ENCODE measurements at places on chromosomes 5 and 9.
A peak's percentile ranks its signal among the peaks of the same experiment; 100 is the strongest.

GRCh38 chr5:130025511-130025910 lies 121.2 kb downstream of the CHSY3 start:
- no peak for DNase-seq

DNA sequence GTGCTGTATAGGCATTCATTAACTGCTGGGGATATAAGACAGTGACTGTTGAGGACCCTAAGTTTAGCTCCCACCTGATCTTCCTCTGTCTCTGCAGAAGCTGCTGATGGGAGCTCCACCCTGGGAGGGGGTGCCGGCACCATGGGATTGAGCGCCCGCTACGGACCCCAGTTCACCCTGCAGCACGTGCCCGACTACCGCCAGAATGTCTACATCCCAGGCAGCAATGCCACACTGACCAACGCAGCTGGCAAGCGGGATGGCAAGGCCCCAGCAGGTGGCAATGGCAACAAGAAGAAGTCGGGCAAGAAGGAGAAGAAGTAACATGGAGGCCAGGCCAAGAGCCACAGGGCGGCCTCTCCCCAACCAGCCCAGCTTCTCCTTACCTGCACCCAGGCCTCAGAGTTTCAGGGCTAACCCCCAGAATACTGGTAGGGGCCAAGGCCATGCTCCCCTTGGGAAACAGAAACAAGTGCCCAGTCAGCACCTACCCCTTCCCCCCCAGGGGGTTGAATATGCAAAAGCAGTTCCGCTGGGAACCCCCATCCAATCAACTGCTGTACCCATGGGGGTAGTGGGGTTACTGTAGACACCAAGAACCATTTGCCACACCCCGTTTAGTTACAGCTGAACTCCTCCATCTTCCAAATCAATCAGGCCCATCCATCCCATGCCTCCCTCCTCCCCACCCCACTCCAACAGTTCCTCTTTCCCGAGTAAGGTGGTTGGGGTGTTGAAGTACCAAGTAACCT lies 22.1 kb downstream of the PCDHGC5 start:
- DNase-seq: no peak

DNA sequence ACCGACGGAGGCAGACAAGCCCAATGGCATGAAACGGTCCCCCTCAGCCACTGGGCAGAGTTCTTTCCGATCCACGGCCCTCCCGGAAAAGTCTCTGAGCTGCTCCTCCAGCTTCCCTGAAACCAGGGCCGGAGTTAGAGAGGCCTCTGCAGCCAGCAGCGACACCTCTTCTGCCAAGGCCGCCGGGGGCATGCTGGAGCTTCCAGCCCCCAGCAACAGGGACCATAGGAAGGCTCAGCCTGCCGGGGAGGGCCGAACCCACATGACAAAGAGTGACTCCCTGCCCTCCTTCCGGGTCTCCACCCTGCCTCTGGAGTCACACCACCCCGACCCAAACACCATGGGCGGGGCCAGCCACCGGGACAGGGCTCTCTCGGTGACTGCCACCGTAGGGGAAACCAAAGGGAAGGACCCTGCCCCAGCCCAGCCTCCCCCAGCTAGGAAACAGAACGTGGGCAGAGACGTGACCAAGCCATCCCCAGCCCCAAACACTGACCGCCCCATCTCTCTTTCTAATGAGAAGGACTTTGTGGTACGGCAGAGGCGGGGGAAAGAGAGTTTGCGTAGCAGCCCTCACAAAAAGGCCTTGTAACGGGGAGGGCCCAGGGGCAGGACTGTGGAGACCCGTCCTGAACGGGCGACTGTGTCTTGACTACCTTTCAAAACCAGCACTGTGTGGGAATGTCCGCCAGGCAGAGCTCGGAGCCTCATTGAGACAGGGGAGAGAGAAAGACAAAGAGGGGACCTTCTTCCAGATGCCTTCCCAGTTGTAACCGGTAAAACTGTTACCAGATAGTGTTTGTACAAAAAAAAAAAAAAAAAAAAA lies 29.9 kb downstream of the CD180 start:
- DNase-seq: peak; percentile 20

DNA sequence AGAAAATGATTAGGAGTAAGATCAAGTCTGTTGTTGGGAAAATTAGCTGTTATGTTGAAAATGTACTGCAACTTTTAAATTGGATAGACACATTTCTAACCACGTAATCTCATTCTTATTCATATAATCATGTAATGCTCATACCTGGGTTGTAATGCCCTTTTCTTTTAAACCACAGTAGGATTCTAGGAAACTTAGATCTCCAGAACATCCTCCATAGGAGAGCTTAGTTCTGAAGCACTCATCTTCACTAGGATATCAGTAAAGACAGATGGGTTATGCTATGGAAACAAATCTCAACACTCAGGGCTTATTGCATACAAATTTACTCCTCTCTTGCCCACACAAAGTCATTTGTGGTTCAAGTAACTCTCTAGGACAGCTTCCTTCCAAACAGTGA lies 34.8 kb upstream of the ANXA1 start:
- DNase-seq: no peak

DNA sequence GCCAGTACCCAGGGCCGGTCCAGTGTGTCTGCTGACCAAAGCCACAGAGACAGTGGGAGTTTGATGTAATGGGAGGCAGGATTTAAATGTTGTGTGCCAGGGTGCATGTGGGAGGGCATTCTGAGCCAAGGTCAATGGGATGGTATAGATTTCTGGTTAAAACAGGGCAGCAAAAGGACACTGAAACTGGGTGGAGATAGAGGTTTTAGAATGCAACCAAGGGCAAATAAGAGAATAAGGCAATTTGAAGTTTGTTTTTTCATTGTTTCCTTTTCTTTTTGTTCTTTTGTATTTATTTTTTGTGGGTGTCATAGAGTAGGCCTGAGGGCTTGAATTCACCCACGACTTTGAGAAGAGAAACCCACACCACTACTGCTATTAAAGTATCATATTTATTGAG lies 65.5 kb upstream of the CLINT1 start:
- DNase-seq: no peak

GRCh38 chr9:71638627-71639026 lies 129.7 kb downstream of the CEMIP2 start:
- no peak for DNase-seq

DNA sequence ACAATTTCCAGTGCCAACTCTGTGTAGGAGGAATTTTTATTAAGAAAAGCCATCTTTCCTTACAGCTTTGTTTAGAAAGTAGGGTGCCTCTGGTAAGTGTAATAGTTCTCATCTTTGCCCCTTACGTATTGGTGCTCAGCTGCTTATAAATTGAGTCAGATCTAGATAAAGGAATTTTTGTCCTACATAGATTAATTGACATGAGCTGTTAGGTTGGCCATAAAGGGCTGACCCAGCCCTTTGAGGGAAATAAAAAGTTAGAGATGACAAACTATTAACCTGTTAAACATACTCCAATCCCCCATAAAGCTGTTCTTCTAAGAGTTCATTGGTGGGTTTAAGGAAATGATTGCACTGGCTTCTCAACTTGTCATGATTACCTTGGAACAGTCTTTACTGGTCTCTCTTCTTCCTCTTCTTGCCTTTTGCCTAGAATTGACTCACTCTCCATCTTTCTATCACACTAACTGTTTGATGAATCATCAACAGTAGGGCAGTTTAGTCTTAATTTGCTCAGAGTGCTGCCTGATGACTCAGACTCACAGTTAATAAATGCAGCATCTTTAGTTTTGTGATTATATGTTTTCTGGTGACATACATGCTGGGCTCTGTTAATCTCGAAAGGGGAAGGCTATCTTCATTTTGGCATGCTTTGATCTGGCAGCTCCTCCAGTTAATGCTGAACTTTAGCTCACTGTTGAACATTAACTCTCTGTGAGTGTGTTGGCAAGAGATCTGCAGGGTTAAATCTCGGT lies 51.7 kb downstream of the ARHGAP26 start:
- DNase-seq: no peak

- DNase-seq: no peak
Measured at GRCh38 chr9:121344184-121344583, 25.9 kb downstream of the STOM start.

GRCh38 chr9:88173378-88173999 lies 35.2 kb upstream of the SPATA31C2 start:
- DNase-seq: peak; percentile 66

- DNase-seq: no peak
Measured at GRCh38 chr9:106414042-106414441, 448.9 kb upstream of the ZNF462 start.

DNA sequence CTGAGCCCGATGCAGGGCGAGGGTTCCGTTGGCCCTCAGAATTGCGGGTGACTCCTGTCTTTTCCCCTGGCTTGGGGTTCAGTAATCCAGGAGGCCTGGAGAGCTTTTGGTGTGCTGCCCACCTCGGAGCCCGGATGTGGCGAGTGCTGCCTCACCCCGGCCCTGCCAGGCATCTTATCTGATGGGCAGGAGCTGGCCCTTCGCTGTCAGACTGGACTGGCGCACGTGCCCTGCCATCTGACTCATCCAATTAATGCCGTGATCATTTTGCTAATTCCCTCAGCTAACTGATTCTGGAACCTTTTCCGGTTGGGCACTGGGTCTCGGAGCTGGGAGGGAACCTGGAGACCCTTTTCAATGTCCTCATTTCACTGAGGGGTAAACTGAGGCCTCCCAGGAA lies 34.6 kb downstream of the RXRA start:
- no peak for DNase-seq

DNA sequence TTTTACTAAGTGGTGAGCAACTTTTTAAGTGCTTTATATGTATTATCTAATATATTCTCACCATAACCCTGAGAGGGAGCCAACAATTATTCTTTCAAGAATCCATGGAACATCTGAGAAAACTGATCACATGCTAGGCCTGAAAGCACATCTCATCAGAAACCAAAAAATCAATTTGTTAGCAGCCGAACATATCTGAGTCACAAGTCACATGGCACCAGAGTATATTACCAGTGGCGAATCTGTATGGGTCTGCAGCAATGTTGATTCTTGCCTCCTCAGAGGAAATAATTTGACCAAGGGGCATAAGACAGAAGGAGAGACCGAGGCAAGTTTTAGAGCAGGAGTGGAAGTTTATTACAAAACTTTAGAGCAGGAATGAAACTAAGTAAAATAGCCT lies 25.3 kb upstream of the SIL1 start:
- DNase-seq: no peak

DNA sequence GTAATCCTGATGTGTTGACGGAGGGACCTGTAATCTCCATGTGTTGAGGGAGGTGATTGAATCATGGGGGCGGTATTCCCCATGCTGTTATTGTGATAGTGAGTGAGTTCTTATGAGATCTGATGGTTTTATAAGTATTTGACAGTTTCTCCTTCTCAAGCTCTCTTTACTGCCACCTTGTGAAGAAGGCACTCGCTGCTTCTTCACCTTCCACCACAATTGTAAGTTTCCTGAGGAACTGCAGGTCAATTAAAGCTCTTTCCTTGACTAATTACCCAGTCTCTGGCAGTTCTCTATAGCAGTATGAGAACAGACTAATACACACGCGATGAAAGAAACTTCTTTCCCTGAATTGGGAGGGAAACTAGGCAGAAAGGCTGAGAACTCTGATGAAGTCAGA lies 141.1 kb upstream of the RAD23B start:
- DNase-seq: no peak
